ENCODE measurements at places on chromosomes 5 and 9. TPM values are rescaled to one million over a fixed set of nuclear protein-coding genes. Genes with fewer than 3 reads are reported as not detected.

SLC25A2 gene
- 1.4 TPM for total RNA-seq

ATP10B gene
- 137 TPM for total RNA-seq

NMUR2 gene
- total RNA-seq = not detected

HTR4 gene
- total RNA-seq = 12.2 TPM

MSX2 gene
- 0.40 TPM for total RNA-seq

ARHGEF39 gene
- 7.6 TPM for total RNA-seq

- no peak for DNase-seq
Observed at GRCh38 chr9:72254901-72255545, 105.8 kb downstream of the GDA start.

DNA sequence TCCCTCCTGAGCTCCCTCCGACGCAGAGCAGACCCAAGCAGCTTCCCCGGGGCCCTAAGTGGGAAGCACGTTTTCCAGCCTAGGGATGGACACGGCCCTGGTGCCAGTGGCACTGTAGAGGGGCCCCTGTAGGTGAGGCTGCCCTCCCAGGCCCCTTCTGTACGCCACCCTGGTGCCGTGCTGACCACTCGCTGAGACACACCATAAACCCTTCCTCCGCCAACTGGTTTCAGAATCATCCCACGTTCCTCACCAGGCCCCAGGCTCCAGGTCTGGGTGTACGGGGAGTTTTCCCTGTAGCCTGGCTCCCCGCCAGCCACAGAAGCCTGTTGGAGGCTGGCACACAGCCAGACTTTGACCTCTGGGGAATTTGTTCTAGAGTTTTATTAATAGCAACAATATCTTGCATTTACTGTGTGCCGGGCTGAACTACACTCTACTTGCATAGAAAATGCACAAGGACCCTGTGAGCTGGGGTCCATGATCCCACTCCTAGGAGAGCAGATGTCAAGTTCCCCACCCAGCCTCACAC is 18.2 kb upstream of the WDR38 start:
- peak; percentile 61 for DNase-seq

- DNase-seq = no peak
Observed at GRCh38 chr5:135995976-135996375, 32.8 kb upstream of the TGFBI start.

DNA sequence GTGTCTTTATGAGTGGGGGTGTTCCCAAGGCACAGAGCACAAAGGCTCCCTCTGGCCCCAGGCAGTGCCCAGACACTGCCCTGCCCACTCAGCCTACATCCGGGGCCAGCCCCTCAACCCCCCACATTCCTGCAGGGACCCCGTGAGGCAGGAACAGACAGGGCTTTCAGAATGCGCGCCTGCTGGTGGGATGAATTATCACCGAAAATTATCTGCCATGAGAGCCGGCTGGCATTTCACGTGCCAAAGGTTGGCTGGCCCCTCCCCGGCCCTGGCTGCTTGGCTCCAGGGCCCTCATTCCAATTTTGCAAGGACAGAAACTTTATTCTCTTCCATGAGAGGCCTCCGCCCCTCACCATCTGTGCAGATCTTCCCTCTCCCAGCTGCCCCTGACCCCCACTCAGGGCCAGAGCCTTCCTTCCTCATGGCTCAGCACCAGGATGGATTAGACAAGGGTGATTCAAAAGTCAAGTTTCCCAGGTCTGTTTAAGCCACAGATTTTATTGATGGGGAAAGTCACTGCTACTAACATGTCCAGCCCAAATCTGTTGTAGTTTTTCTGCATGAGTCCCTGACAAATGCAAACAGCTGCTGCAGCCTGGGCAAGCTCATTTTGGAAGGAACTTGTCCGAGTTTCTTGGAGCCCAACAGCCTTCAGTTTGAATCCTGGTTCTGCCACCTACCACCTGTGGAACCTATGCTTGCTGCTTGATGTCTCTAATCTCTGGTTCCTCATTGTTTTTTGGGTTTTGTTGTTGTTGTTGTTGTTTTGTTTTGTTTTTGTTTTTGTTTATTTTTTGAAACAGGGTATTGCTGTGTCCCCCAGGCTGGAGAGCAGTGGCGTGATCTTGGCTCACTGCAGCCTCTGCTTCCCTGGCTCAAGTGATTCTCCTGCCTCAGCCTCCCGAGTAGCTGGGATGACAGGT is 32.3 kb upstream of the WDR38 start:
- no peak for DNase-seq

Data from left colon (tissue), 2 donors.